Activated T-helper 1 cell treated with anti-CD3 and anti-CD28 coated beads, Interleukin-2, amount 50 U/mL, for 16 hours (primary cell): ENCODE measurements at places on chromosomes 5 and 9.

GRCh38 chr5:91707521-91707841 lies 324.4 kb upstream of the ARRDC3 start:
- no peak for DNase-seq

DNA sequence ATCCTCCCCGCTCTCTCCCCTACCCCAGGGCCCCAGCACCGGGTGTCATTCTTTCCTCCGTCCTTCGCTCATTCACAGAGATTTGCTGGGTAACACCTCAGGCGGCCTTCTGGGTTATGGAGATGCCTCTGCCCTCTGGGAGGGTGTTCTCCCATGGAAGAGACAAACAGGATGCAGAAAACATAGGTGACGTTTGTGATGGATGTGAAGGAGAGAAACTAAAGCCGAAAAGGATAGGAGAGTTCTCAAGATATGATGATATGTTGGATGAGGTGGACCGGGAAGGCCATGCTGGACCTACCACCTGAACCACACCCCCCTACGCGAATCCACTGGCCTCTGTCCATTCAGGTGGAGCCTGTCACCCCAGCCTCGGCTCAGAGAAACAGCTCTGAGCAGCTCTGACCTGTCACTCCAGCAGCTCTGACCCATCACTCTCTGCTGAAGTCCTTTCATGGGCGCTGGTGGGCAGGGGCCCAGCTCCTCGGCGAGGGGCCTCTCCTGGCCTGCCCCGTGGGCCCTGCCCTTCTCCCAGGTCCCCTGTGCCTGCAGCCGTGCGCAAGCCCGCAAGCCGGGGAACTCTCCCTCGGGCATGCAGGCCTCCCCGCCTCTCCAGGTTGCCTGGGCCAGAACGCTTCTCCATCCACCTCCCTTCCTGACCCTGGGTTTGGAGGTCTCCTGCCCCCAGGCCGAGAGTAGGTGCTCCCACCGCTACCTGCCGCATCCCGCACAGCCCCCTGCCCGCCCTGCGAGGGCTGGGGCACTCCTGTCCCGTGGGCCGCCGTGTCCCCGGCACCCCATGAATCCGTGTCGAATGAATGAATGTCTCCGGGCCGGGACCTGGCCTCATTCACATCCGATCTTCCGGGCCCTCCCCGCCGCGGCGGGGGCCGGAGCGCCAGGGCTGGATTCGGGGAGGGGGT lies 717 bp upstream of the NCS1 start:
- no peak for DNase-seq

DNA sequence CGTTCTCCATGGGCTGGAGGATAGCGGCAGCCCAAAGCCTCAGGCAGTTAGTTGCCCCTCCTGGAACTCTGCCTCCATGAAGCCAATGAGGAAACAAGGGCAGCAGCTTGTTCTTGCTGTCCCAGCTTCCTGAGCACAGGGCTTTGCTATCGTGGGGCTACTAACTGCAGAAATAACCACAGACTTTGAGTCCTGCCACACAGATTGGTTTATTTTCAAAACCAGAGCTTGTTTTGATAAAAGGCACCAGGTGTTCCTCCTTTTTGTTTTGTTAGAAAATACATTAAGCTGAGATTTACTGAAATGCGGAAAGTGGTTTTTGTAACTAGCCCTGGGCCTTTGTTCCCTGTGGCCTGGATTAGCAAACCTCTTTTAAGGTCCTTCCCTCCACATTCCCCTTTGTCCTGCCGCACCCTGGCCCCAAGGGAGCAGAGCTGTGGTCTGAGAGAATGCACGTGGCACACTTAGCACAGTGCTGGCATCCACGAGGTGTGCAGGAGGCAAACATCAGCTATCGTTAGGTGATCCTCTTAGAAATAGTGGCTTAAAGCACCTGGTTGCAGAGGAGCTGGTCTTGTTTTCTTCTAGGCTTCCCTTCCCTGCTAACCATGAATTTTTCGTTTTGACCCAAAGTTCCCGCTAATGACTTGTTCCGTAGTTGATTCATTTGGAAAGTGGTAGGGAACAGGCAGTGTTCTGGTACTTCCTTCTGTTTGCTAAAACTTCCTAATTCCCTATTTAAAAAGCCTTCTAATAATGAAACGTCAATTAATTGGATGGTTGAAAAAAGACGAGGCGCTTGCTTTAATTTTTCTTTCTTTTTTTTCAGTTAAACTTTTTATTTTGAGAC lies 21.5 kb downstream of the MVB12B start:
- no peak for DNase-seq

GRCh38 chr5:178234121-178234749 lies 1.6 kb upstream of the PHYKPL start:
- no peak for DNase-seq

GRCh38 chr9:122827761-122828093 lies 661 bp downstream of the PDCL start:
- no peak for DNase-seq
